ENCODE measurements at places on chromosomes 6 and 20. TPM values are rescaled to one million over a fixed set of nuclear protein-coding genes. Genes with fewer than 3 reads are reported as not detected.

DNA sequence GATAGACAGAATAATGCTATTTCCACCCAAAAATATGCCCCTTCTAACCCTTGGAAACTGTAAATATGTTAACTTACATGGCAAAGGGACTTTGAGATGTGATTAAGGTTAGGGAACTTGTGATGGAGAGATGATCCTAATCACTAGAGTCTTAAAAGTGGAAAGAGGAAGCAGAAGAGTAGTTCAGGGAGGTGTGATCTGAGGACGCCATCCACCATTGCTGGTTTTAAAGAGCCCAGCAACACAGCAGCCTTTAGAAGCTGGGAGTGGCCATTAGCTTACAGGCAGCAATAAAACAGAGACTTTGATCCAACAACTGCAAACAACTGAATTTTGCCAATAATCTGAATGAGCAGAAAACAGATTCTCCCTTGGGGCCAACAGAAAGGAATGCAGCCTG lies 30.6 kb downstream of the ZNF311 start:
- H3K4me1 ChIP-seq: no peaks in the 10 kb centered on the region
- DNase-seq: no peak
- H3K4me3 ChIP-seq: no peak overlapping the region

DNA sequence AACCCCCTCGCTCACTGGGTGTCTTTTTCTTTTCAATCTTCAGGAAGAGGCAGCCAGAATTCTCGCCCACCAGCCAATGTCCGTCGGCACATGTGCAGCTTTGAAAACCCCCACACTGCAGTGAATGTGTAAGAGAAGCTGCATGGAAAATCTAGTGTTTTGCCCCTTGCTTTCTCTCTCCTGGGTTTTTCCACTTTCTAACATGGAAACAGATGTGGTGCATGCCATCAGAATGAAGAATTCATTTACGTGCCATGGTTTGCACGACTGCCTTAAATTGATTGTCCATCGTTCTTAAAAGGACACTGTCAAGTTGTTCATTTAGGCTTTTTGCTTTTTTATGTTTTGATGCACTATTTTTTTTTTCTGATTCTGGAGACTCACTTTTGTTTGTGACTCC lies 117.1 kb upstream of the RAB32 start:
- H3K4me1 ChIP-seq: no peaks in the 10 kb centered on the region
- no peaks in the 10 kb centered on the region for H3K36me3 ChIP-seq
- no peak for DNase-seq
- H3K4me3 ChIP-seq: no peak overlapping the region
- no peaks in the 10 kb centered on the region for H3K27me3 ChIP-seq

SPDEF gene
- not detected for total RNA-seq

DNA sequence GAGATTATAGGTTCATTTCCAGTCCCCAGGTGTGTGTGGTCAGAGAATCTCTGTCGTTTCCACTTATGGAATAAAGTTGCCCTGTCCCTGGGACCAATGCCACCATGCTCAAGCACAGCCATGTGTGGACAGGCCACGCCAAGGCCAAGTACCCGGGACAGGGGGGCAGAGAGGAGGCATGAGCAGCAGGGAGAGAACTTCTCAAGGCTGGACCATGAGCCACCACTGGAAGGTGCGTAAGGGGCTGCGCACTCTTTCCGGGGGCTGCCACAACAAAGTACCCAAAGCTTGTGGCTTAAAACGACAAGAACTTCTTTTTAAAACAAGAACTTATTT lies 209.2 kb upstream of the KCNQ5 start:
- H3K27me3 ChIP-seq: no peaks in the 10 kb centered on the region
- no peak overlapping the region for H3K4me3 ChIP-seq
- H3K36me3 ChIP-seq: no peaks in the 10 kb centered on the region
- peak; percentile 15 for DNase-seq

GRCh38 chr6:54194067-54194466 lies 82.8 kb downstream of the MLIP start:
- no peaks in the 10 kb centered on the region for H3K4me1 ChIP-seq
- H3K27me3 ChIP-seq: no peaks in the 10 kb centered on the region
- H3K4me3 ChIP-seq: no peak overlapping the region
- no peak overlapping the region for H3K27ac ChIP-seq

DNA sequence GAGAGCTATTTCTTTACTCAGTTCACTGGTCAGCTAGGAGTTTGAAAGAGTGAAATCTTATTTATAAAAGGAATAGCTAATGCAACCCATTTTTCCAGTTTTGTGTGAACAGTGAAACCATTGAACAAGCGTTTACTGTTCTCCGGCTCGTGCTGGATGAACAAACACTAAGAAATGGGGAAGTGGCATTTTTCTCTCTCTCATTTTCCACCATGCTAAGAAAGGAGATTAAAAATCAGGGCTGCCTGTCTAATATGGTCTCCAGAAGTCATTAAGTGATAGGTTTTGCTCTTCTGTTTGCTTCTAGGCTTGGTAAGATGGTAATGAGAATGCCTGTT lies 774 bp upstream of the SFT2D1 start:
- peak overlapping the region; percentile 84 for H3K27ac ChIP-seq
- H3K27me3 ChIP-seq: no peaks in the 10 kb centered on the region
- H3K4me1 ChIP-seq: peaks cover 34% of the 10 kb centered on the region
- peak overlapping the region; percentile 70 for H3K4me3 ChIP-seq

DNA sequence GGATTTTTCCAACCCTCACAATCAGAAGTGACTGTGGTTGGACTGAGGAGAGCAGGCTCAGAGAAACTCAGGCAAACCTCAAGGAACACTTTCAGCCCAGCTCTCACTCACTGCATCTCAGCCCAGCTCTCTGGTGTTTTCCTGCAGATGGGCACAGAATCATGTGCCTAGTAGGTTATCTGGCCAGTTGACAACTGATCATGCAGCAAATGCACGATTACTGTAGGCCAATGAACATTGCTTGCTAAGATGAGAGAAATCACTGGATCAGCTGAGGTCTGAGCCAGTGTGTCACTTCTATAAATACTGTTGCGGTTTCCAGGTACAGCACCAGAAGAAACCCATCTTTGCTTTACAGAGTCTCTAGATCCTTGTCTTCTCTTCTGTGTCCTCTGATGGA lies 540.5 kb downstream of the CD83 start:
- no peaks in the 10 kb centered on the region for H3K4me1 ChIP-seq
- H3K27ac ChIP-seq: no peak overlapping the region
- H3K4me3 ChIP-seq: no peak overlapping the region
- H3K27me3 ChIP-seq: no peaks in the 10 kb centered on the region
- H3K36me3 ChIP-seq: no peaks in the 10 kb centered on the region
- DNase-seq: no peak

KHDC1L gene
- total RNA-seq: not detected

DNA sequence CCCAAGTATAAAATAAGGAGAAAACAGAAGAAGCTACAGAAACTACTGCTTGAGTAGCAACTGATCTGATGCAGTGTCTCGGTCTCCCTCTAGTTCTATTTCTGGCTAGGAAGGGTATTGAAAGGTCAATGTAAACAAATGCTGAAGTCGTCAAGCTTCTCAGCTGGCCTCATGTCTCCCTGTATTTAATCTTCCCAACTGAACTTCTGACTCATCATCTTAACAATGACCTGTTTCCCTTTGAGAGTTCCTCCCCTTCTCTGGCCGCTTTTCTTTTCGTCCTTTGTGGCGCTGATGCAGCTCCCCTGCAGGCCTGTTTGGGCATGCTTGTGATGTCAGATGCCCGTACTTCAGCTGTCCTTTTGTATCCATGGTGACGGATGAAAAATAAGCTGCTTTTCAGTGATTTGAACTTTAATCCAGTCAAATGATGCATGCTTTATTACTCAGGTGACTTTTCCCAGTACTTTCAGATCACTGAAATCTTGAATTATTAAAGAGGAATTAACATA lies 7.8 kb upstream of the LCA5 start:
- peak; percentile 45 for DNase-seq
- peak overlapping the region; percentile 58 for H3K27ac ChIP-seq
- H3K36me3 ChIP-seq: no peaks in the 10 kb centered on the region
- H3K4me3 ChIP-seq: no peak overlapping the region

ABHD16A gene
- total RNA-seq: 38.1 TPM

AIF1 gene
- 7.3 TPM for total RNA-seq

DNA sequence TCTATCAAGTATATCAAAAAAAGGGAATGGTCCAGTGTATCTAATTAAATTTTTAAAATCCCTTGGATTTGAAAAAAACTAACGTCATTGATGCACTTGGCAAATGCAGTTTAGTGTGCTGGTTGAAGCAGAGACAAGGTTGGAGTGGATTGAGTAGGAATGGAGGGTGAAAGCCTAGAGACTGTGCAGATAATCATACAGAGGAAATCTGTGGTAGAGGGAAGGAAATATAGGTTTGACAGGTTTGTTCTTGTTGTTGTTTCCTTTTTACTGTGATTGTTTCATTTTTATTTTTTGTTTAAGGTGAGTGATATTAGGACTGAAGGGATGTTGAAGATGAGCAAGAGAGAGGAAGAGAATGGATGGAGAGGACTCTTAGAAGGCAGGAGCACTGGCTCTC lies 29.0 kb upstream of the L3MBTL3 start:
- no peak overlapping the region for H3K4me3 ChIP-seq

DNA sequence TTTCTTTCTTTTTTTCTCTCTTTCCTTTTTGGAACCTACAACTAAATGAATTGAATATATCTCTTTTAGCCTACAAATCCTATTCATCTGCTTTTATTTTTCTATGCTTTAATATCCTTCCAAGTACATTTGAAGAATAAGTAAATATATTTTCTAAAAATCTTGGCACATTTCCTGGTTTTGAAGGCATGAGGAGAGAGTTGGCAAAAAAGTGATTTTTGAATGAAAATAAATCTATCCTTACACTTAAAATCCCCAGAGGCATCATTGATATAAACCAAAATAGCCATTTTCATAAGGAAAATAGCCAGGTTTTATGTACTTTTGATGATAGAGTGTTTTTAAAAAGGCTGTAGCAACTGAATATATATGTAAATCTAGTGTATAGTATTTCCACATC lies 69.0 kb downstream of the SAMD5 start:
- no peak overlapping the region for H3K27ac ChIP-seq
- no peaks in the 10 kb centered on the region for H3K4me1 ChIP-seq
- no peak overlapping the region for H3K4me3 ChIP-seq
- H3K36me3 ChIP-seq: no peaks in the 10 kb centered on the region
- DNase-seq: no peak

DNA sequence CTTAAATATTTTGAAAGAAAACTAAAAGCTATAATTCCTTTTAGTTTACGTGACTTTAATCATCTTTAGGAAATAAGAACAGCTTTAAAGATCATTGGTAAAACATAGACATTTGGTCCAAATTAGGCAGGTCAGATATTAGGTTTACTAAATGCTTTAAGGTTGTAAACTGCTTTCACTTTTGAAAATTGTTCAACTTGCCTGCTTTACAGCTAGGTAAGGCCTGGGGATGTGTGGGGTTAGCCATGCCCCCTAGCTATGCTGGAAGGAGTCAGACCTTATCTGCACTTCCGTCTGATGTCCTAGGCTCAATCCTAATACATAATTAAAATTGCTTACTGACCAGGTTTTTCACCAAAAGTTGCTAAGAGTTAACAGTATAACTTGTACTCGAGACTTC lies 30.5 kb upstream of the TPD52L1 start:
- DNase-seq: no peak
- no peak overlapping the region for H3K27ac ChIP-seq
- H3K4me3 ChIP-seq: no peak overlapping the region
- H3K4me1 ChIP-seq: no peaks in the 10 kb centered on the region

DNA sequence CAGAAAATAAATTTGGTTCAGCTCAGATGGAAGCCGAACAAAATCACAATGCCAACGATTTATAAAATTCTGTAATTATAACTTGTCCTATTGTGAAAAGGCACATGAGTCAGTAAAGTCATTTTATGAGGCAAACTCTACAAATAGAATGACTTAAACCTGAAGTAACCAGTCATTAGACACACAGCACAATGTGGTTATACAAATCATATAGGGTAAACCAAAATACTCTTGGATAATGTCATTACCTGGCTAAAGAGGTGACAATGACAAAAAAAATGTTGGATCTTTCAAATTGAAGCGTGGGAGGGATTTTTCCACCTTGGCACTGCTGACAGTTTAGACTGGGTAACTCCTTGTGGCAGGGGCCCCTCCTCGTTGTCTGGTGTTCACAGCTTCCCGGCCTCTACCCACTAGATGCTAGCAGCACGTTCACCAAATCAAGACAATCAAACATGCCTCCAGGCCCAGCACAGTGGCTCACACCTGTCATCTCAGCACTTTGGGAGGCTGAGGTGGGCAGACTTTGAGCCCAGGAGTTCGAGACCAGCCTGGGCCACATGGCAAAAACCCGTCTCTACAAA lies 5.0 kb downstream of the ANKRD60 start:
- no peak overlapping the region for H3K27ac ChIP-seq
- no peak overlapping the region for H3K4me3 ChIP-seq
- DNase-seq: no peak
- no peaks in the 10 kb centered on the region for H3K36me3 ChIP-seq

DNA sequence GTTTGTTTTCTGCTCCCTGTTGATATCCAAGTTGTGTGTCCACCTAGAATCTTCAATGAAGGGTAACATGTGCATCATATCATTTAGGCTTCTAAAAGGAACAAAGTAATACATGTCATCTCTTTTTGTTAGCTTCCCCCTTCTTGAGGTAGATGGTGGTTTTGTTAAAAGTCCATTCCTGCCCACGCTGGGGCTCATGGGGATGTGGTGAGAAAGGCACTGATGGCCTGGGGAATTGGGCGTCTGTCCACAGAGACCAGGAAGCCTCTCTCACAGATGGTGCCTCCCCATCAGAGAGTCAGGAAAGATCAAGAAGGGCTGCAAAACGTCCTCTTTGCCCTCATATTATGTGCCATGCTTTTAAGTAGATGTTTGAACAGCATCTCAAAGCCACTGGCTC lies 32.5 kb downstream of the GNAS start:
- no peak for DNase-seq
- no peaks in the 10 kb centered on the region for H3K27me3 ChIP-seq
- no peaks in the 10 kb centered on the region for H3K36me3 ChIP-seq
- no peak overlapping the region for H3K27ac ChIP-seq

- no peak overlapping the region for H3K4me3 ChIP-seq
- no peaks in the 10 kb centered on the region for H3K36me3 ChIP-seq
- no peaks in the 10 kb centered on the region for H3K27me3 ChIP-seq
- DNase-seq: no peak
Observed at GRCh38 chr6:158565482-158566040, 5.7 kb downstream of the TMEM181 start.

DNA sequence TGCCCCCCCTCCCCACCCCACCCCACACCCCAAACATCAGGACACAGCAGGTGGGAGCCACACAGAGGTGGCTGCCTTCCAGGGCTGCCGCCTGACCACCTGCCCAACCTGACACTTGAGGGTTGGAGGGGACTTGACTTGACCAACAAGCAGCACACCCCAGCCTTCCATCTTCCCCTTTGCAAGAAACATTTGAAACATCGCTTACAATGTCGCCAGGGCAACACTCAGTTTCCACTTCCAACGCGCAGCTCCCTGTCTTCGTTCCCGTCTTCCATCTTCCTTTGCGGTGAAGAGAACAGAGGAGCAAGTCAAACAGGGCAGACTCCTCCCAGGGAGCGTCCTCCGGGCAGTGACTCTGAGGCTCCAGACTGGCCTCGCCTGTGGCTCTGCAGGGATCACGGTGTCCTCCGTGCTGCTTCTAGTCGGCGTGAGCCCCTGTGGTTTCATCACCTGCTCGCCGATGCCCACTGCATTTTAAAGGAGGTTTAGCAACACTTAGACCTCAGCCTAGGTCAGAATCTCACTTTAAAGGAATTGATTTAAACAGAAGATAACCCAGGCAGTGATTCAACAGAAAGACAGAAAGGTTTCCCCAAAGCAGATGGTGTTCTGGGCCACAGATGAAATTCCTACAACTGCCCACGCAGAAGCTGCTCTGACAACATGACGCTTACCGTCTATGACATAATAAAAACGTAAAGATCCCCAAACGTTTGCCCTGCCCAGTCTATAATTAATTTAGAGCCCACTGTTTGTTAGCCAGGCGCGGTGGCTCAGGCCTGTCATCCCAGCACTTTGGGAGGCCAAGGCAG lies 130.8 kb downstream of the TAF4 start:
- H3K27ac ChIP-seq: no peak overlapping the region
- no peaks in the 10 kb centered on the region for H3K27me3 ChIP-seq
- no peak overlapping the region for H3K4me3 ChIP-seq

All from body of pancreas (tissue), 4 donors.